ENCODE measurements at places on chromosomes 2 and 18.

- DNase-seq = peak; percentile 25
These were observed 43.2 kb downstream of the ZBTB7C start for GRCh38 chr18:48365965-48366364.

DNA sequence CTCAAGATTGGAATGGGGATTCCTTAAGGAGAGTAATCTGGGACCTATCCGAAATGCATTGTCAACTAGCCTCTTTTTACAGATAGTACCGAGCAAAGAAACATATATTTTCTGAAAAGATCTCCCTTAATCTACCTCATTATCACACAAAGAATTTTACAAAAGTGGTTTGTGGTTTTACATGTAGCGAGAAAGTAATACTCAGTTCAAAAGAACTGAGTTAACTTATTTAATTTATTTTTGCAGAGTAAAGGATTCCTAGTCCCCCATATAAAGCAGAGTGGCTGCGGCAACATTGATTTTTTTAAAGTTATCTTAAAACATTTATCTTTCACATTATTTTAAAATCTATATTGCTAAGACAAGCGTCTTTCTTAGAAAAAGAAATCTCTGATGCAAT, 15.9 kb upstream of the SOS1 start:
- DNase-seq = no peak

GRCh38 chr2:37326285-37326684, 1.7 kb upstream of the PRKD3 start:
- DNase-seq = no peak

DNA sequence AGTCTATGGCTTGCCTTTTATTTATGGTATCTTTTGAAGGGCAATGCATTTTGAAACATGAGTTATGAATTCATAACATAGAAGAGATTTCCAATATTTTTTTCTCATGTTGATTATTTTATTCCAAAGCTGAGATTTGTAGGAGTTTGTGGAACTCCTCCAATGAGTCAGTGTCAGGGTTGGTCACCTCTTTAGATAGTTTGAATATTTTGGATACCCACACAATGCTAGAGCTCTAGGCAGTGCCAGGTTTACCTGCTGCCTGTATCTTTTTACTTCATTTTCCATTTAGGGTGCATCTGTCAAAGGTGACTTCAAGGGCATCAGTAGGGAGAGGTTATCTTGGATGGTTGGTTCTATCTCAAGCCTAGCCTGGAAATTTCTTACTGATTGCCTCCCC, 152.7 kb downstream of the CERS6 start:
- DNase-seq = no peak

- DNase-seq = no peak
These were observed 9.1 kb downstream of the MPPE1 start for GRCh38 chr18:11899063-11899462.

GRCh38 chr2:99487906-99488305, 1.9 kb downstream of the REV1 start:
- no peak for DNase-seq

DNA sequence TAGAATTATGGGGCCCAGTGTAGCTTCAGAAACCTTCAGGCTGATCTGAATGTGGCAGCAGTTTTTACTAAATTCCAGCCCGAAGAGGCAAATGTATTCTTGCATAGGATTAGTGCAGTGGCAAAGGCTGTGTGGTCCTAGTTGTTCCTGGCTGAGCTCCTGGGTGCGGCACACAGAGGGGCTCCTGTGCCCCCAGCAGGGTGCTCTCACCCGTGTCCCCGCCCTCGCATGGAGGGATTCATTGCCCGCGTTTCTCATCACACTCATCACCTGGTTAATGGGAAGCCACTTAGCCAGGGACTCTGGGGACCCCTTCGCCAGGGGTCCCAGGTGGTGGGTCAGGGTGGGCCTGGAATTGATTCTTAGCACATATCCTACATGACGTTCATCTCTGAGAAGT, 3.9 kb downstream of the KCNG2 start:
- no peak for DNase-seq

- no peak for DNase-seq
These were observed 2108.8 kb upstream of the PIK3C3 start for GRCh38 chr18:39846265-39846664.

- DNase-seq = peak; percentile 3
These were observed 1.8 kb downstream of the BARD1 start for GRCh38 chr2:214807653-214808052.

DNA sequence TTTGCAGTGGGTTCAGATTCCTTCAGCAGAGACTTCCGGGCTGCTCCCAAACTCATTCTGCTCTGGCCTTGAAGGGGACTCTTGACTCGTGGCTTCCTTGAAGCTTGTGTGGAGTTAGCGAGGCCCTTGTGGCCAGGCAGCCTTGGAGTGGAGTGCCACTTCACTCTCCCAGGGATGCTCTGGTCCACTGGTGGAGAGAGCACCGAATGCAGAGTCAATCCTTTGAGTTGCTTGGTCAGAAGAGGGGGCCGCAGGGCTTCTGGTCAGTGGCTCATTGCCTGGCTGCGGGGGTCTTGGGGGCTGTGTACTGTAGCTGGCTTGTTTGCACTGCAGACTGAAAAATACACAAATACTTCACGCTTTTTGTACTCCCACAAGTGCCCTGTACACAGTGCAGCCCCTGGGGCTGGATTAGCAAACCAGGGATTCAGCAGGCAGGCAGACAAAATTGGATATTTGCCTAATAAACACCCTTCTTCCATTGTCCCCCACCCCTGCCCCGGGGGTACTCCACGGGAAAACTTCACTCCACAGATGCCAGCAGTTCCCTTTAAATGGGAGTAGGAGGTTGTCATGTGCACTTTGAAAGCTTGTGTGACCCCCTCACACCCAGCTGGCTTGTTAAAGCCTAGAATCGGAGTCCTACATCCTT, 3.2 kb downstream of the GLI2 start:
- DNase-seq = peak; percentile 64
